Neural progenitor cell (in vitro differentiated cells): ENCODE measurements at places on chromosomes 6 and 20. TPM values are rescaled to one million over a fixed set of nuclear protein-coding genes. Genes with fewer than 3 reads are reported as not detected.

GRCh38 chr6:164507206-164507940, 802.0 kb downstream of the C6orf118 start:
- no peak for DNase-seq
- H3K27me3 ChIP-seq: no peaks in the 10 kb centered on the region
- H3K36me3 ChIP-seq: no peaks in the 10 kb centered on the region
- no peaks in the 10 kb centered on the region for H3K4me1 ChIP-seq
- no peak overlapping the region for H3K27ac ChIP-seq
- H3K4me3 ChIP-seq: no peak overlapping the region

GRCh38 chr20:55760586-55760985, 244.7 kb downstream of the CBLN4 start:
- no peak overlapping the region for H3K27ac ChIP-seq
- H3K36me3 ChIP-seq: no peaks in the 10 kb centered on the region
- no peaks in the 10 kb centered on the region for H3K27me3 ChIP-seq
- no peak overlapping the region for H3K4me3 ChIP-seq

DNA sequence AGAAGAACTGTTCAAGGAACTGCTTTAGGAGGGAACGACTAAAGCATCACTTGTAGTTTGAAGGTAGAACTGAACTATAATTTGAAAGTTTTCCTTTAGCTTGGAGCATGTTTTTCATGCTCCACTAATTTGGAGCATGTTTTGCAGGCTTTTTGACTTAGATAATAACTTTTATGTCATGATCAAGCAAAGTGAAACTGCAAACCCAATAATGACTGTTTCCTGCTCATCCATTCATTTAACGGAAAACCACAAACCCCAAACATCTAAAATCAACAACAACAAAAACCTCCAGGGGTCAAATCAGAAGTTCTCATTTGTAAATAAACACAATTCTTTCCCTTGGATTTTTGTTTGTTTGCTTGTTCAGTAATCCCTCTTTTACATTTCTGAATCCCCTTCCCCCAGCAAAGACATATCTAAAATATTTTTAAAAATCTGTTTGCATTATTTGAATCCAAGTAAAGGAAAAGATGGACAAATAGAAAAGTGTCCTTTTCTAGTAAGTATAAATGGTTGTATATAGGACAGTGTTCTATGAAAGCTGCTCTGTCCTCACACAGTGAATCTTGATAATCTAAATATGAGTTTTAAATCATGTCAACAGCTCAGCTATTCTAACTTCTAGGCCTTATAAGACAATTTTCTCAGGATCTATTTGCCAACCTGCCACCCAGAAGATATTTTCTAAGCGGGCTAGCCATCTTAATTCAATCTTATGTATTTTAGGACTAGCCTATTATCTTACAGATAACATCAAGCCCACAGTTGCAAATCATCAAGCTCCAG, 2.6 kb downstream of the SIM1 start:
- no peak overlapping the region for H3K4me3 ChIP-seq
- no peak overlapping the region for H3K27ac ChIP-seq
- DNase-seq: no peak
- peaks cover 100% of the 10 kb centered on the region for H3K27me3 ChIP-seq
- peaks cover 18% of the 10 kb centered on the region for H3K4me1 ChIP-seq

FUT9 gene
- total RNA-seq: 5.1 and 6.3 TPM in 2 replicates

DNA sequence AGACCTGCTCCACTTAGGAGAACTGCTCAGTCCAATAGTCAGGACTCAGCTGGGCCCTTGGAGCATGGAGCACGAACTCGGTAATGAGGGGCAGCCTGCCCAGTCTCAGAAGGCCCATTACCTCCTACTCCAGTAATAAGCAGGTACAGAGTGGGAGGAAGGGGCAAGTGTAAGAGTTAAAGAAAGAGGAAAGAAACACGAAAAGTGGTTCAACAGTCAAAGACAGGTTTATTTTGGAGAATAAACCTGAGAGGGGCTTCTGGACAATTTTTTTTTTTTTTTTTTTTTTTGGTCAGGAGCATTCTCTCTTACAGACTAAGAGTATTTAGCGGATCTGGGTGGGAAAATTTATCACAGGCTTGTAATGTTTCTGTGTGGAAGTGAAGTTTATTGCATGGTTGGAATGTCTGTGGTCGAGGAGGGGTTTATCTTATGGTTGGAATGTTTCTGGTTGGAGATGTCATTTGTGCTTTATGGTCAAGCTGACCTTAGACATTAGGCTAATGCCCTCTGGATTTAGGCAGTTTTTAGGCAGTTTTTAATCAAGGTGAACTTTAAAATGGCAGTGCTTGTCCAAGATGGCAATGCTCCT, 340.1 kb downstream of the BCKDHB start:
- no peaks in the 10 kb centered on the region for H3K4me1 ChIP-seq
- no peak overlapping the region for H3K27ac ChIP-seq
- no peaks in the 10 kb centered on the region for H3K36me3 ChIP-seq
- H3K27me3 ChIP-seq: no peaks in the 10 kb centered on the region
- H3K4me3 ChIP-seq: no peak overlapping the region
- no peak for DNase-seq

GRCh38 chr6:36596356-36596755, 2.2 kb downstream of the SRSF3 start:
- no peaks in the 10 kb centered on the region for H3K27me3 ChIP-seq
- H3K4me1 ChIP-seq: peaks cover 39% of the 10 kb centered on the region
- peak overlapping the region; percentile 93 for H3K4me3 ChIP-seq
- peaks cover 47% of the 10 kb centered on the region for H3K36me3 ChIP-seq
- H3K27ac ChIP-seq: peak overlapping the region; percentile 60

DNA sequence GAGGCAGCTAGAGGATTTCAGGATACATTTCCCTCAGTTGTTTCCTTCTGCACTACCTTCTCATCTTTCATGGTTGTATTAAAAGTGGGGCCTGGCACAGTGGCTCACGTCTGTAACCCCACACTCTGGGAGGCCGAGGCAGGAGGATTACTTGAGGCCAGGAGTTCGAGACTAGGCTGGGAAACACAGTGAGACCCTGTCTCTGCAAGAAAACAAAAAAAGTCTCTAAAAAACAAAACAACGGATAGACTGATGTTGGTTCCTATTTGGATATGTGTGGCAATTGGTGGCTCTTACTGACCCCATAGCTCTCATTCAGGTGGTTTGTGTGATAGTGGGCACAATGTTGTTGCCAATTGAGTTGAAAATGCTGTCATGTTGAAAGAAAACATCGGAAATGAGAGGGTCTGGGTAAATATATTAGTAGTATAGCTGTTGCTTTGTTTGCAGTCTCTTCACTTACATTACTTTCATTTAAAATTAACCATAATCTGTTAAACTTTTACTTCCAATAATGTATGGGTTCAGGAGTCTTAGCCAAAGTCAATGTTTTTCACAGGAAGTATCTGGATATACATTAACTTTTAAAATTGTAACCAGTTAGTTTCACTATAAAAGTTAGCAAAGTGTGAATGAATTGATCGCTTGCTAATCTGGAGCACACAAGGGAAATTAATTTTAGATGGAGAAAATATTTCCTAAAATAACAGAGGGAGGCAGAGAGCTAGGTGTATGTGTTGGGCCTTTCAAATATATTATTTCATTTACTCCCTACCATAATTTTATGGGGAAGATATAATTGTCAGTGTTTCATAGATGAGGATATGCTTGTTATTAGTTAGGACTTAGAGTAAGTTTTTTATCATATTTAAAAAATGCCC, 31.1 kb downstream of the UTRN start:
- no peak overlapping the region for H3K27ac ChIP-seq
- H3K4me1 ChIP-seq: peaks cover 10% of the 10 kb centered on the region
- H3K27me3 ChIP-seq: no peaks in the 10 kb centered on the region
- no peaks in the 10 kb centered on the region for H3K36me3 ChIP-seq

- H3K36me3 ChIP-seq: no peaks in the 10 kb centered on the region
- no peak overlapping the region for H3K27ac ChIP-seq
- H3K4me3 ChIP-seq: no peak overlapping the region
- H3K27me3 ChIP-seq: no peaks in the 10 kb centered on the region
- H3K4me1 ChIP-seq: peaks cover 8% of the 10 kb centered on the region
Measured at GRCh38 chr6:11262242-11262641, 29.8 kb upstream of the NEDD9 start.

DNA sequence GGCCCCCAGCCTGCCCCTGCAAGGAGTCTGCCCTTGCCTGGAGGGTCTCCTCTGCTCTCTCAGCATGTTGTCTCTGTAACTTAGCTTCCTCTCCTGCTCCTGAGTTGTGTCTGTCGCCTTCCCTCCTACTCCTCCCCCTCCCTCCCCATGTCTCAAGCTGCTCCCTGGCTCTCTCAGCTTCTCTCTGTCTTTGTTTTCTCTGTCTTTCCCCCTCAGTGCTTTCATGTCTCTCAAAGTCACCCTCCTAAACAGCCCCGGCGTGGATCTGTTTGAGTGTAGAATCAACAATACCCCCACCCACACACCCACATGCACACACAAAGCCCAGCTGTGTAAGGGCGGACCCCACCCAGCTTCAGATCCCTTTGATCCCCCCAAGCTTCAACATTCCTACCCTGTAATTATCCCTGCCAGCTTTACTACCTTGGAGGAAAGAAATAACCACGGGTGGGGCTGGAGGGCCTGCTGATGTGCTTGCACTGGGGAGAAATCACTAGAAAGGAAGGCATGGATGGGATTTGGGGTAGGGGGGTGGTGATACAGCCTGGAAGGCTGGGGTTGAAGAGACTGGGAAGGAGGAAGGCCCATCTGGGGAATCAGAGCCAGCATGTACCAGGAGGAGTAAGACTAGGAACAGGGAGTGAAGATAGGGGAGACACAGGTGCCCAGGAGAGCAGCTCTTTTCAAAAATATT, 1.0 kb upstream of the LY6G6D start:
- H3K36me3 ChIP-seq: no peaks in the 10 kb centered on the region
- peaks cover 25% of the 10 kb centered on the region for H3K4me1 ChIP-seq
- H3K4me3 ChIP-seq: no peak overlapping the region
- DNase-seq: peak; percentile 62
- peak overlapping the region; percentile 57 for H3K27ac ChIP-seq

DNA sequence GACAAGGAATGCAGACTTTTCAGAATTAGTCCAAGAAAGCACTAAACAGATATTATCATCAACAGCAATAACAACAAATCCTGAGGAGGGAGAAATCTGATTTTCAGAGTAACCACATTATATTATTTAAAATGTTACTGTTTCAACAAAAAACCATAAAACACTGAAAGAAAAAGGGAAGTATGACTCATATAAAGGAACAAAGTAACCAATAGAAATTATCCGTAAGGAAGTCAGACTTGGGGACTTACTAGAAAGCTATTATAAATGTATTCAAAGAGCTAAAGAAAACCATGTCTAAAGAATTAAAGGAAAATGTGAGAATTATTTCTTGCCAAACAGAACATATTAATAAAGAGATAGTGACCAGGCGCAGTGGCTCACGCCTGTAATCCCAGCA, 98.1 kb downstream of the MYLK4 start:
- no peak for DNase-seq
- no peaks in the 10 kb centered on the region for H3K36me3 ChIP-seq
- peaks cover 27% of the 10 kb centered on the region for H3K4me1 ChIP-seq
- no peaks in the 10 kb centered on the region for H3K27me3 ChIP-seq
- no peak overlapping the region for H3K27ac ChIP-seq

DNA sequence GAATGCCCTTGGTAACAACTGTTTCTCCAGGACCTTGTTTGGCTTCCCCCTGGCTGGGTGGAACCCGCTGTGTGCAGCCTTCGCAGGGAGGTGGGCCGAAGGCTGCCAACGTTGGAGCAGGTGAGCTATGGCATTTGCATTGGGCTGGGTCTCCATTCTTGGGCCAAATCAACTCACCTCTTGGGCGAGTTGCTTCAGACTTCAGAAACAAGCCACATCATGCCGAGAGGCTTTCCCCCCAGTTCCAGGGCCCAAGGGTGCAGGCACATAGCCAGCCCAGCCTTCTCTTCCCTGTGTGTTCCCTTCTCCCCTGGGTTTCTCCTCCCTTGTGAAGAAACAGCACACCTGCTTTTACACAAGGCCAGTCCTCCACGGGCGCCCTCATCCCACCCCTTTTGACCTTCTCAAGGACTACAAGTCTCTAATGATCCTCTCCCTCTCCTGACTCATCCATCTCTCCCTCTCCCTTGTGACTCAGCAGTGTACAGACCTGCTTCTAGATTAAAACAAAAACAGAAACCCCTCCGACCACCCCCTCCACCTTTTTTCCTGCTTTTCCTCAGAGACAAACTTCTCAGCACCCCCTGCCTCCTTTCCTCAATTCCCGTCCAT, 41.6 kb downstream of the FAM209B start:
- H3K27ac ChIP-seq: no peak overlapping the region
- no peak for DNase-seq
- no peak overlapping the region for H3K4me3 ChIP-seq
- H3K4me1 ChIP-seq: peaks cover 5% of the 10 kb centered on the region
- H3K27me3 ChIP-seq: no peaks in the 10 kb centered on the region
- no peaks in the 10 kb centered on the region for H3K36me3 ChIP-seq

GRCh38 chr6:150881911-150882481, 16.5 kb downstream of the MTHFD1L start:
- H3K36me3 ChIP-seq: no peaks in the 10 kb centered on the region
- H3K4me3 ChIP-seq: no peak overlapping the region
- peaks cover 24% of the 10 kb centered on the region for H3K4me1 ChIP-seq
- H3K27ac ChIP-seq: peak overlapping the region; percentile 10
- H3K27me3 ChIP-seq: no peaks in the 10 kb centered on the region

DNA sequence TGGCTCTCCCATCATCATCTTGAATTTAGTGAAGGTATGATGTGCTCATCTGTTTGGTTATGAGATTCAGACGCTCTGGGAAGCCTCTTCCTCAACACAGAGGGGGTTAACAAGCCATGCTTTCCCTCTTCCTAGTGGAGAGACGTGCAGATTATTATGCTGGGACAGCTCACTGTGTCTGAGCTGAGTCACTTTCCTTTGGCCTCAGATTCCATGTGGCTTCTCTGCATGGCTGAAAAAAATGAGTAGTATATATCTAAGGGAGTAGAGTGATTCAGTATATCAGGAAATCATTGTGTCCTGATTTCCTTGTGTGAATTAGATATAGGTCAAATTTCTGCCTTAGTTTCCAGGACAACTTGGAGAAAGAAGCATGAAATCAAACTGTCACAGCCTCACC, 52.6 kb downstream of the FIG4 start:
- H3K4me3 ChIP-seq: no peak overlapping the region
- H3K27me3 ChIP-seq: no peaks in the 10 kb centered on the region
- no peak for DNase-seq

- no peak overlapping the region for H3K27ac ChIP-seq
- DNase-seq: no peak
Measured at GRCh38 chr6:100382031-100382430, 82.7 kb downstream of the SIM1 start.

DNA sequence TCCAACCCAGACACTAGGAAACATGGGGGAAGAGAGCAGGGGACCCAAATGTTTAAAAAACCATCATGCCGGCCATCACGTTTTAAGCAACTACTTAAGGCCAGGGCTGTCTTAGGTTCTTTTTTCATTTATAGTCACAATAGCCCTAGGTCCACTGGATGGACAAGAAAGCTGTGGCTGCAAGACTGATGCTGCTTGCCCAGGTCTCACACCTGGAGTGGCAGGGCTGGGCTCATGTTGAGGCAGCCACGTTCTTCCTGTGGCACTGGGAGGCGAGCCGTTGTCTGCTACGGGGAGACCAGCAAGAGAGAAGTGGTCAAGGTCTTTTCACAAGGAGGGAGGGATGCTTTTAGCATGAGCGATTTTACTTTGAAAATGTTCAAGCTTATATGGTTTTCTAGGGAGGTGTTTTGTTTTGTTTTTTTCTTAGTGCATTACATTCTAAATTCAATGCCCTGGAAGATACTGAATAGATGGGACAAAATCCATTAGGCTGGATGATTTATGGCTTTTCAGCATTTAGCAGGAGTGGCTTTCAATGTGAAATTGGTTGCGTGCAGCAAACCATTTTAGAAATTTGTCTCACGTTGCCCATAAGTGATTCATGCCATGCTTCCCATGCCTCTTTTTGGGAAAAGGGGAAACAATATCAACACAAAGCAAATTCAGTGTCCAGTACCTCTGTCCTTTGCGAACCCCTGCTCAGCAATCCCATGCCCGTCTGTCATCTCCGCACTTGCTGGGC, 106.6 kb upstream of the SNX9 start:
- H3K27ac ChIP-seq: no peak overlapping the region
- peaks cover 16% of the 10 kb centered on the region for H3K4me1 ChIP-seq
- DNase-seq: no peak
- H3K36me3 ChIP-seq: no peaks in the 10 kb centered on the region
- H3K4me3 ChIP-seq: no peak overlapping the region
